ENCODE measurements at places on chromosomes 13 and 19.
A peak's percentile ranks its signal among the peaks of the same experiment; 100 is the strongest.

DNA sequence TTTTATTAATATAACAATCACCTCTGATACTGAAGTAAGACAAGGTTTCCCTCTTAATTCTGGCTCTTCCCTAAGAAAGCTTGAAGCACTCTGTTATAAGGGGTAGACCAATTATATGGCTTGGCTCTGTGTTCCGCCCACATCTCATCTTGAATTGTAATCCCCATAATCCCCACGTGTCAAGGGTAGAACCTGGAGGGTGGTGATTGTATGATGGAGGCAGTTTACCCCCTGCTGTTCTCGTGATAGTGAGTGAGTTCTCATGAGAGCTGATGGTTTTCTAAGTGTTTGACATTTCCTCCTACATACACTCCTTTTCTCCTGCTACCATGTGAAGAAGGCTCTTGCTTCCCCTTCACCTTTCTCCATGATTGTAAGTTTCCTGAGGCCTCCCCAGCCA lies 363.8 kb upstream of the PCDH20 start:
- no peak for DNase-seq

DNA sequence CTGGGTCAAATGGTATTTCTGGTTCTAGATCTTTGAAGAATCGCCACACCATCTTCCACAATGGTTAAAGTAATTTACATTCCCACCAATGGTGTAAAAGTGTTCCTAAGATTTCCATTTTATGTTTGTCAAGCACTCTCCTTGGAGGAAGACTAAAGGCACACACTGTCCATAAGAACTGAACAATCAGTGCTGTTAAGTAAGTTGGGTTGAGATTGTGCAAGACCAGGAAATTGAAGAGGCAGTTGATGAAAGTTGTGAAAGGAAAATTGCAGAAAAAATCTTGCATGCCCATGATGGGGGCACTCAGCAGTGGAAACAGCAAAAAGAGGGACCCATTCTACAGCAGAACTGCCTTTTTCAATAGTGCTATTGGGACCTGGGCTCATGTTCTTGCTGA lies 323.6 kb downstream of the DLEU7 start:
- DNase-seq = peak; percentile 54

- DNase-seq = no peak
Measured at GRCh38 chr13:21219036-21219381, 42.6 kb downstream of the MRPL57 start.

DNA sequence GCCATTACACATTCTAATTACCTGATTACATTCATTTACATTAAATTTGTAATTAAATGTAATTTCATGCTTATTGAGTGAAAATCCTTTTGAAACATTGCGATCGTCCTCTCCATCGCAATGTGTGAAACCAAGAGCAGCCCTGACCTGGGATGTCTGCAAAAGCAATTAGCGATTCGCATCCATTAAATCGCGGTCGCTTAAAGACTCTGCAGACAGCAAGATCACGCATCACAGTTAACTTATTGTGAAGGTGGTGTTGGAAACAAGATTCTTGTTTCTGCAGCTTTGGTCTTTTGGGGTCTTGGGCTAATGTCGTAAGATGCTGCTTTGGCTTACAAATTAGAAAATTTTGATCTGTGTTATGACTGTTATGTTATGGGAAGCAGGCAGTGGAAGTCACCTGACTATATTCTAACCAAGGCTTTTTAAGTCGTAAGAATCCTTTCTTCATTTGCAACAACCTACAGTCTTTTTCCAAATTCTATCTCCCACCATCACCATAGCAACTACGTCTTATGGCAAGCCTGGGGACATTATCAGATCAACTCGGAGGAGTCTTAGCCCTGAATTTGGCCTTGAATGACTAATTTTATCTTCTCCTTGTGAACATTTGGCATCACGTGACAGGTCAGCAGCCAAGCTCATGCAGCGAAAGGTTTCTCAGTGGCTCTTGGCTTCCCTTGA lies 142.8 kb upstream of the SOX1 start:
- DNase-seq = no peak

GRCh38 chr19:7504684-7505083 lies 11.2 kb upstream of the ZNF358 start:
- DNase-seq = no peak

GRCh38 chr19:3362217-3362906 lies 4.0 kb upstream of the NFIC start:
- no peak for DNase-seq

Data from CD14-positive monocyte (primary cell).